ENCODE measurements at places on chromosomes 5 and 9.

- DNase-seq: no peak
Measured at GRCh38 chr5:95975703-95976102, 14.1 kb upstream of the ELL2 start.

GRCh38 chr5:89065919-89066318, 182.9 kb upstream of the MEF2C start:
- peak; percentile 20 for DNase-seq

DNA sequence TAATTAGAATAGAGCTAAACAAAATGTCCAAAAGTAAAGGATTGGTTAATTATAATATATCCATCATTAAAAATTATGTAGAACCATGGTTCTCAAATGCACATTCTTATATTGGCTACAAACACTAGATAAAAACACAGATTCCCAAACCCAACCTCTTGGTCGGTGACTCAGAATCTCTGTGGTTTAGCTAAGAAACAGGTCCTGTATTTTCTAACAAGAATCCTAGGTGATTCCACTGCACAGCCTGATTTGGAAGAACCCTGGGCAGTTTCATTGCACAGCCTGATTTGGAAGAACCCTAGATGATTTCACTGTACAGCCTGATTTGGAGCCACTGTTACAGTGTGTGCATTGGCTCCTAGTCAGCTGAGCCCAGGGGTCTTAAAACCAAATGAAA, 67.9 kb downstream of the KIAA1958 start:
- DNase-seq: no peak

DNA sequence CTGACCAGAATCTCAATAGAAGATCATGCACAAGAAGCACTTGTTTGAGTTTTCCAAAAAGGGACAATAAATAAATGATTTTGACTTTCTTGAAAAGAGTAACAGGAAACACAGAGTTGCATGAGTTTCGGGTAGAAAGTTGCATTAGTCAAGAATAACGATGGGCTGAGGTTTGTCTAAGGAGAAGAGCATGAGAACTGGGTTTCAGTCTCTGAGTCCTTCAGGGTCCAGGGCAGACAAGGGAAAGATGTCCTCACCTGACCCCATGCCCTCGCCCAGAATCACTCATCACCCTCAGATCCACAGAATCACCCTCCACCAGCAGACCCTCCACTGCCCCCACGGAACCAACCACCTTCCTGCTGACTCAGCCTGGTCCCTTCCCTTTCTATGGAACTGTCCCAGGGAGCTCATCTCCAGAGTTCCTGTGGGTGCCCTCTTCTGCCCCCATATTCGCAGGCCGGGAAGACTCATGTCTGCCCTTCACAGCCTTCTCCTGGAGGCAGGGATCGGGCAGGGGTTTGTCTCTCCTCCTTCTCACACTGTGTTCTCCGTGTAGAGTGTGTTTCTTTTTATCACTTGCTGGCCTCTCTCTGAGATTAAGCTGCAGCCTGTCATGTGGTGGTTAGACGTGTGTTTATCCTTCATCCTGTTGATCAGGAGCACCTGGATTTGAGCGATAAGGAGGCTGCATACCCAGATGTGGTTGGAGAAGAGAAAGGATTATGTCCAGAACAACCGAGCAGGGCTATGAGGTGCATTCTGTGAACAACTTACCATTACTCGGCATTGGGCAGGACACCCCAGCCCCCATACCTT, 442.6 kb downstream of the MAT2B start:
- no peak for DNase-seq

DNA sequence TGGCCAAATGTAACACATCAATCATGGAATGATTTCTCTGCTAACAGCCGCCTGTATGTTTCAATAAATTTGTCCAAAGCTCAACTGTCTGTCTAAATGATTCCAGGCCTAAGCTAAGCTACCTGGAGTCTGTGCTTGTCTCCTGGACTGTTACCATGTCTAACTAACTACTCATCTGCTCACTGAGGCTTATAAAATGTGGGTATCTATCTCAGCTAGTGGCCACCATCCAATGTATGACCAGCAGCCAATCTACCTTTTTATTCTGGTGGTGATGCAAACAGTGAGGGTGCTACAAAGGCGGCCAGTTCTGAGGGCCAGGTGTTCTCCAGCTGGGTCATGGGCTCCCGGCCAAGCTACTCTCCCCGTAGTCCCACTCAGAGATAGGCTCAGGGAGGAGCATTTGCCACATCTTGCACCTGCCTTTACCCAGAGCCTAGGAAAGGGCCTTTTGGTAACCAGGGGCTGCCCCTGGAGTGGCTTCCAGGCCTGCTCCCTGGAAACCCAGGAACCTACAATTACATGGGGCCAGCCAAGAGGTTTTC, 59.1 kb downstream of the PFDN1 start:
- DNase-seq: no peak

DNA sequence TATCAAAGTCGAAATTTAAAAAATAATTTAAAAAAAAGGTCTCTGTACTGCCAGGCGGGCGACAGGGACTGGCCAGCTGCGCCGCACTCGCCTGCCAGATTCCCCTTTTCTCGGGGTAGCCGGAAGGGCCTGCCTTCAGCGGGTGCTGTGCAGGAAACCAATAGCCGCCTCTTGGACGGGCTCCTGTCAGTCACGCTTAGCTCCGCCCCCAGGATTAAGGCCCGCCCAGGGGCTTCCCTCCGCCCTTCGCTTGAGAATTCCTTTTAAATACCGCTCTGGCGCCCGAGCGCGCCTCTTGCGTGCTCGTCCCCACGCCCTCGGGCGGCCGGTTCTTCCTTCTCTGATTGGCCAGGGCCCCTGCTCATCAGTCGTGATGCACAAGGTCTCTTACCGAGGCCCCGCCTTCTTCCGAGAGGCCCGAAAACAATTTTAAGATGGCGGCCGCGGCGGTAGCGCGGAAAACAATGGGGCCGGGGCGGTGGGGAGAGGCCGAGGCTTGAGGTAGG, at the start of gene MAML1:
Gene MAML1 (plus strand): TSS at position 411 of the 506 bp plus-strand sequence. CDS start 291 bp downstream, outside the sequence.
- DNase-seq: peak; percentile 100

DNA sequence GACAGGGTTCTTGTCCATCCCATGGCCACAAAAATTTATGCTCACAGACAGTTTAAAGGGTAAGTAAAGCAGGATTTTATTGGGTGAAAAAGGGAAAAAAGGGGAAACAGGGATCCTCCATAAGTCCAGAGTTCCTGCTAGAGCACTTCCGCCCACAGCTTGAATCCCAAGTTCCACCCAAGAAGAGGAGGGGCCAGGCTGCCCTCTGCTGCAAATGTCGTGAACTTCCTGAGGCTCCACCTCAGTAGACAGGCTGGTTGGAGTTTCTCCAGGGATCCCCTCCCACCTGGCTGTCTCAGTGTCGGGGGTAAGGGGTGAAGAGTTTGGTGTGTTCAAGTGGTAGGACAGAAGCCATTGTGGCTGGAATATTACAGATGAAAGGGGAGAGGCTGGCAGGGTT, 275.0 kb upstream of the SGCD start:
- DNase-seq: no peak

GRCh38 chr5:75716715-75717081, 539 bp downstream of the POC5 start:
- DNase-seq: peak; percentile 26

GRCh38 chr5:103298117-103298516, 39.6 kb downstream of the MACIR start:
- no peak for DNase-seq

Data from activated CD4-positive, alpha-beta memory T cell treated with anti-CD3 and anti-CD28 coated beads, Interleukin-2, amount 10 ng/mL, durations not matched to agents 7 days and 5 days (primary cell).